ENCODE measurements at places on chromosomes 2 and 18.

GRCh38 chr2:206112846-206113547 lies 27.0 kb upstream of the INO80D start:
- H3K4me1 ChIP-seq, result no peaks in the 10 kb centered on the region
- no peak for DNase-seq
- H3K27ac ChIP-seq, result no peak overlapping the region
- H3K4me3 ChIP-seq, result no peak overlapping the region
- H3K36me3 ChIP-seq, result peaks cover 27% of the 10 kb centered on the region
- H3K27me3 ChIP-seq, result no peaks in the 10 kb centered on the region

DNA sequence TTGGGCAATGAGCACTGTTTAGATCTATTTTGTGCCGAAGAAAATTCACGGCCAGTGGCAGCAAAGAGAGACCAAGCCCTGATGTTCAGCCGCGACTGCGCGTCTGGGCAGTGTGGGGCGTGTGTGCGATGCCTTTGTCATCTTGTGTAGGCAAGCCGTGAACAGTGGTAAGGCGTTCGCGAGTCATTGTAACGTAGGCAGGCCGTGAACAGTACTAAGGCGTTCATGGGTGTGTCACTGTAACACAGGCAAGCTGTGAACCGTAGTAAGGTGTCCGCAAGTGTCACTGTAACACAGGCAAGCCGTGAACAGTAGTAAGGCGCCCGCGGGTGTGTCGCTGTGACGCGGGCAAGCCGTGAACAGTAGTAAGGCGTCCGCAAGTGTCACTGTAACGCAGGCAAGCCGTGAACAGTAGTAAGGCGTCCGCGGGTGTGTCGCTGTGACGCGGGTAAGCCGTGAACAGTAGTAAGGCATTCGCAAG lies 99.9 kb downstream of the NFATC1 start:
- H3K36me3 ChIP-seq, result peaks cover 3% of the 10 kb centered on the region
- H3K27ac ChIP-seq, result no peak overlapping the region
- H3K27me3 ChIP-seq, result no peaks in the 10 kb centered on the region
- DNase-seq, result no peak

GRCh38 chr2:36214691-36215090 lies 140.9 kb upstream of the CRIM1 start:
- H3K27me3 ChIP-seq, result no peaks in the 10 kb centered on the region
- no peak overlapping the region for H3K4me3 ChIP-seq
- no peaks in the 10 kb centered on the region for H3K4me1 ChIP-seq
- H3K36me3 ChIP-seq, result no peaks in the 10 kb centered on the region

DNA sequence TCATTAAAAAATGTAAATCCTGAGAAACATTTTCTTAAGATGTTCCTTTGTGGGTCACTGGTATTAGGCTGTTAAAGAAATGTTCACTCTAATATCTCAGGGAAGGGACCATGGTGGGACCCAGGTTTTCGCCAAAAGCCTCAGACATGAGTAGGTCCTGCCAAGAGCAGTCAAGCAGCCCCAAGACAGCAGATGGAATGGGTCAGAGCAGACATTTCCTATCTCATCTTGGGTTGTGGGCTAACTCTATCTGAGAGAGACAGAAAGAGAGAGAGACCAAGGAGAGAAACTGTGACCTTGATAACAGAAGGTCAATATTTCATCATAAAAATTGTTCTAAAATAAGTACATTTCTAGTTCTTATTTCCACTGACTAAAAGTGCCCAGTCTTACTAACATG lies 661.7 kb downstream of the TSN start:
- H3K4me1 ChIP-seq, result no peaks in the 10 kb centered on the region
- DNase-seq, result no peak
- no peak overlapping the region for H3K4me3 ChIP-seq
- H3K36me3 ChIP-seq, result no peaks in the 10 kb centered on the region
- no peaks in the 10 kb centered on the region for H3K27me3 ChIP-seq

GRCh38 chr2:49032126-49032525 lies 122.2 kb downstream of the FSHR start:
- H3K27ac ChIP-seq, result no peak overlapping the region
- no peaks in the 10 kb centered on the region for H3K27me3 ChIP-seq
- H3K4me3 ChIP-seq, result no peak overlapping the region
- no peaks in the 10 kb centered on the region for H3K36me3 ChIP-seq
- H3K4me1 ChIP-seq, result no peaks in the 10 kb centered on the region

DNA sequence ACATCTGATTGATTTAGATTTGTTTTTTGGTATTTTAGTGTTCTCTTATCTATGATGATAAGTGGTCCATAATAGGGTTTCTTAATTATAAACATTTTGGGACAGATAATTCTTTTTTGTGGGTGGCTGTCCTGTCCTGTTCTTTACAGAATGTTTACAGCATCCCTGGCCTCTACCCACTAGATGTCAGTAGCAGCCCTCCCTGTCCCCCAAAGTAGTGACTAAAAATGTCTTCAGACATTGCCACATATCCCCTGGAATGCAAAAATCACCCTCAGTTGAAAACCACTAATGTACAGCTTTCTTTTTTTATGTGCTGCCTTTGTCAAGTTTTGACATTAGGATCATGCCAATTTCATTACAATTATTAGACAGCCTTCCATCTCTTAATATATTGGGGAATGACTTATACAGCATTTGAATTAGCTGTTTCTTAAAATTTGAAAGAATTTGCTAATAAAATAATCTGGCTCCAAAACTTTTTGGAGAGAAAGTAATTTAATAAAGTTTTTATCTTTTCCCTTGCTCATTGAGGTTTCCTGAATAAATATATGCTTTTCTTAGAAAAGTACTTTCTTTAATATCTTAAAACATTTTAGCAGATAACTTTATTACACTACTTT lies 19.5 kb downstream of the WIPF1 start:
- DNase-seq, result peak; percentile 82
- no peak overlapping the region for H3K27ac ChIP-seq
- H3K4me1 ChIP-seq, result no peaks in the 10 kb centered on the region
- H3K27me3 ChIP-seq, result no peaks in the 10 kb centered on the region
- no peak overlapping the region for H3K4me3 ChIP-seq

GRCh38 chr2:8481463-8482009 lies 200.3 kb upstream of the ID2 start:
- DNase-seq, result no peak
- H3K36me3 ChIP-seq, result no peaks in the 10 kb centered on the region
- H3K27me3 ChIP-seq, result no peaks in the 10 kb centered on the region
- H3K4me1 ChIP-seq, result peaks cover 22% of the 10 kb centered on the region

DNA sequence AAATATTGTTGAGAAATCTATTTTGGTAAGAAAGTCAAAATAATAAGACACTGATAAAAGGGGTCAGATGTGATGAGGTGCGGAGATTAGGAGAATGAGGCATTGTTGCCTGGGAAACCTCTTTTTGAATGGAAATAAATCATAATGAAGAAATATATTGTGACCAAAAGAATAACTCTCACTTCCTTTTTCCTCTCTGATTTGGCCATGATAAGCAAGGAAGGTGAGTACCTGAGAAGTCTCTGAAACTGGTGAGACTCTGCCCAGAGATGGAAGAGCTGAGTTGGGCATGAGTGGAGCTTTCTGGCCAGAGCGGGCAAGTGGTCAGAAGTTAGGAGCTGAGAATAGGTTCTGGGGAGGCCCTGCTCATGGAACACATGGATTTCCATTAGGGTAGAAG lies 11.8 kb downstream of the LAMA3 start:
- H3K36me3 ChIP-seq, result no peaks in the 10 kb centered on the region
- no peak overlapping the region for H3K4me3 ChIP-seq
- no peak overlapping the region for H3K27ac ChIP-seq
- peaks cover 1% of the 10 kb centered on the region for H3K4me1 ChIP-seq
- DNase-seq, result no peak

- H3K4me1 ChIP-seq, result no peaks in the 10 kb centered on the region
- no peaks in the 10 kb centered on the region for H3K27me3 ChIP-seq
- H3K36me3 ChIP-seq, result no peaks in the 10 kb centered on the region
- no peak for DNase-seq
Observed at GRCh38 chr2:60974652-60975051, 42.9 kb upstream of the PEX13 start.

- no peak overlapping the region for H3K27ac ChIP-seq
- H3K4me1 ChIP-seq, result no peaks in the 10 kb centered on the region
- H3K4me3 ChIP-seq, result no peak overlapping the region
- H3K27me3 ChIP-seq, result no peaks in the 10 kb centered on the region
Observed at GRCh38 chr2:50223643-50224042, 808.3 kb downstream of the NRXN1 start.

DNA sequence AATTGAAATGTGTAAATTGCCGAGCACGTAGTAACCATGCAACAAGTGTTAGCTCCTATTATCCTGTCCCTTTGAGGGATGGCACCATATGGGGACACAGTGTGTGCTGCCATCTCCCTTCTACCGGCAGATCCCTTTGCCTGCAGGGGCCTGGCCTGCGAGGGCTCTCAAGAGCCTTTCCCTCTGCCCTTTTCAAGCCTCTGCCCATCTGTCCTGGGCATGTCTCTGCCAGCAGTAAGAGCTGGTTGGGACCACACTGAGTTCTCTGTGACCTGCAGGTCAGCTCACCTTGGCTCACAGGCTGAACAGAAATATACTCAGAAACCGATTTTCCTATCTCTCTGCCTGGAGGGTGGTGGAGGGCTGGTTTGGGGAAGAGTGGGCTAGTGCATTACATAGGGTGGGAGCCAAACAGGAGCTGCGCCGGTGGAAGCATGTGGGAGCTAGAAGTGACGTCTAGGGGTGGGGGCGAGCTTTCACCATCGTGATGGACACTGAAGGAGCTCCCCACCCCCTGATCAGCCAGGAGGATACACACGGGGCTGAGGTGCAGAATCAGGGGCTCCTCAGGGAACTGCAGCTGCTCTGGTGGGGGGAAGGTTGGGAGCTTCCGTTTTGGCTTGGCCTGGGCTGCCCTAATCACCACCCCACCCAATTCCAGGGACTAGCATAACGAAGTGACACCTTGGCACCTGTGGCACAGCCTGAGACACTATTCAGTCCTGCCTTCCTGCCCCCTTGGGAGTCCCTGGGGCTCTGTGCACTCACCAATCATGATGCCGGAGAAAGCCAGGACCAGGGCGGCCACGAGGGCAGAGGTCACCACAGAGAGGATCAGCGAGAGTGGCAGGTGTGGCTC lies 109.7 kb downstream of the CLIP4 start:
- peak overlapping the region; percentile 4 for H3K4me3 ChIP-seq
- H3K4me1 ChIP-seq, result peaks cover 12% of the 10 kb centered on the region
- H3K36me3 ChIP-seq, result no peaks in the 10 kb centered on the region
- no peak for DNase-seq
- H3K27ac ChIP-seq, result no peak overlapping the region

DNA sequence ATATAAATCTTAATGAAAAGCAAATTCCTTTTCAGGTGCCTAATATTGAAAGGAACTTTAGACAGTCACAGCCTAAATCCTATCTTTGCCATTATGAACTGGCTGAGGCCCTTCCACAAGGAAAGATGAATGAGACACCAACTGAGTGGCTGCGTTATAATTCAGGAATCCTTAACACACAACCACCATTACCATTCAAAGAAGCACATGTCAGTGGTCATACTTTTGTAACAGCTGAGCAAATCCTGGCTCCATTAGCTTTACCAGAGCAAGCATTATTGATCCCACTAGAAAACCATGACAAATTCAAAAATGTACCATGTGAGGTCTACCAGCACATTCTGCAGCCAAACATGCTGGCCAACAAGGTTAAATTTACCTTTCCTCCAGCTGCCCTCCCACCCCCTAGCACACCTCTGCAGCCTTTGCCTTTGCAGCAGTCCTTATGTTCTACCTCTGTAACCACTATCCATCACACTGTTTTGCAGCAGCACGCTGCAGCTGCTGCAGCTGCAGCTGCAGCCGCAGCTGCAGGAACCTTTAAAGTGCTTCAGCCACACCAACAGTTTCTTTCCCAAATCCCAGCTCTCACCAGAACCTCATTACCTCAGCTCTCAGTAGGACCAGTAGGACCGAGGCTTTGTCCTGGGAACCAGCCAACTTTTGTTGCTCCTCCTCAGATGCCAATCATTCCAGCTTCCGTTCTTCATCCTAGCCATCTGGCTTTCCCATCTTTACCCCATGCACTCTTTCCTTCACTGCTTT lies 340.1 kb downstream of the ZNF804A start:
- no peaks in the 10 kb centered on the region for H3K27me3 ChIP-seq
- H3K36me3 ChIP-seq, result no peaks in the 10 kb centered on the region
- H3K27ac ChIP-seq, result no peak overlapping the region
- H3K4me1 ChIP-seq, result peaks cover 2% of the 10 kb centered on the region
- no peak overlapping the region for H3K4me3 ChIP-seq
